ENCODE measurements at places on chromosomes 1 and 21.

DNA sequence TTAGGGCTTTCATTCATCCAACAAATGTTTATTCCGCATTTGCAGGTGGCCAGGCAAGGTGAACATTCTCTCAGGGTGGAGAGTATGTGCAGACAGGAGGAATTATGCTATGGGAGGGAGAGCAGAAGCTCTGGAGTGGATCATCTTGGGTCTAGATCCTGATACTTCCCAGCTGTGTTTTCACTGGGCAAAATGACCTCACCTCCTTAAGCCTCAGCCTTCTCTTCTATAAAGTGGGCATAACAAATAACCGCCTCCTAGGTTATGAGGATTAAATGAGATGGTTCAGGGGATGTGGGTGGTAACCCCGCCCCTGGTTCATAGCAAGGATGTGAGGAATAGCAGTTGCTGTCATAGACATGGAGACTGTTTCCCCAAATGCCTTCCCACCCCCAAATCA lies 1.7 kb upstream of the TMEM51 start:
- DNase-seq: no peak

DNA sequence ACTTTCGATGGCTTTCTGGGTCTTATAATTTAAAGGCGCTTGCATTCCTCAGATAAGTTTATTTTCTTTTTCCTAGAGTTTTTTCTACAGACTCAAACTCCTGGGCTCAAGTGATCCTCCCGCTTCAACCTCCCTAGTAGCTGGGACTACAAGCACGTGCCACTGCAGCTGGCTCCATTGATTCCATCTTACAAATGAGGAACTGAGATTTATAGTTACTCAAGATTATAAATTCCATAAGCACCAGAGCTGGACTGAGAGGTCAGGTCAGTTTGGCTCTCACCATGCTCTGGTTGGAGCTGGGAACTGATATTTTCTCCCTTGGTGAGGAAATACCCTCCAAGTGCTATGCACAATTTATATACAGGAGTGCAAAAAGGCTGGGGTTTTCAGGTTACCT lies 13.4 kb upstream of the PRPF38B start:
- DNase-seq: no peak

- no peak for DNase-seq
Observed at GRCh38 chr1:94339206-94339927, 78.8 kb upstream of the ABCD3 start.

GRCh38 chr1:21174654-21175323 lies 1.9 kb downstream of the EIF4G3 start:
- no peak for DNase-seq

GRCh38 chr1:102838016-102838415 lies 270.3 kb downstream of the COL11A1 start:
- DNase-seq: no peak

DNA sequence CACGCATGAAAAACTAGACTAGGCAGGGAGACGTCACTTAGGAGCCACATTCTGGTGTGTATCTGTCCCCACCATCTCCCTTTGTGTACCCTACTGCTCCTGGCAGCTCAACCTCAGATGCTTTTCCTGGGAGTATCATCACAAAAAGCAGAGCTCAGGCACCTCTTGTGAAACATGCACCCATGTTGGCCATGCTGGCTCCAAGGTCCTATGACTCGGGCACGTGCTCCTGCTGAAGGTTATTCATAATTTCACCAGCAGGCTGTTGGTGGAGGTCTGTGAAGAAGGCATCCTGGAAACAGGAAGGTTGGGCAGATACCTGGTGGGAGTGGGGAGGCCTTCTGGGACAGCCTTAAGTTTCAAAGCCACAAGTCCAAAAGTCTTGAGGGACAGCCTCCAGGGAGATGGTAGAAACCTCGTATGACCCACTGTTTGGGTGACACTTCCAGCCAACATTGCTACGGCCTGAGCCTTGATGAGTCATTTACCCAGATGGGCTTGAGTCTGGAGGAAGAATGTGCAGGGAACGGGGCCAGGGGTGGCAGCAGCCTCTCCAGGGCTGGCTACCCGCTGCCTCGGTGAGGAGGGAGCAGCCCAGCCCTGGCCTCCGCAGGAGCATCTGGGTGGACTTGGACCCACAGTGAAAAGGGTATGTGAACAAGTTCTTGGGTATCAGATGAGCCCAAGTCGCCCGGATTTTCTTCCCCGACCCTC lies 75.8 kb downstream of the PGBD5 start:
- no peak for DNase-seq

DNA sequence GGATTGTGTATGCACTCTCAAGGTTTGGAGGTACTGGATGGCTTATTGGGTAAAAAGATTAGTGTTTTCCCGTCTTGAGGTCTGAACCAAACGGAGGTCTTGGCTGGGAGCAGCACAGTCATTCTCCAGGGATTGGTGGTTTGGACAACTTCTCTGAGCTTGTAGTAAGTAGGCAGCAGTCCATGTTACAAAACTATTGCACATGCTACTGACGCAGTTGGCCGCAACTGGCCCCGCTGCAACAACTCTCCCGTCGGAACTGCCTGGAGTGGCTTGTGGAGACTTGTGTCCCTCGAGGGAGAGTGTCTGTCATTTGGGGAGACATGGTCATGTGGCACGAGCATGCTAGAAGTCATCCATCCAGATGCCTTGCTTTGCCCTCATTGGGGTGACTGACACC lies 276.0 kb downstream of the TM2D1 start:
- DNase-seq: no peak

- no peak for DNase-seq
Observed at GRCh38 chr1:53462769-53463501, 3.7 kb downstream of the DMRTB1 start.

DNA sequence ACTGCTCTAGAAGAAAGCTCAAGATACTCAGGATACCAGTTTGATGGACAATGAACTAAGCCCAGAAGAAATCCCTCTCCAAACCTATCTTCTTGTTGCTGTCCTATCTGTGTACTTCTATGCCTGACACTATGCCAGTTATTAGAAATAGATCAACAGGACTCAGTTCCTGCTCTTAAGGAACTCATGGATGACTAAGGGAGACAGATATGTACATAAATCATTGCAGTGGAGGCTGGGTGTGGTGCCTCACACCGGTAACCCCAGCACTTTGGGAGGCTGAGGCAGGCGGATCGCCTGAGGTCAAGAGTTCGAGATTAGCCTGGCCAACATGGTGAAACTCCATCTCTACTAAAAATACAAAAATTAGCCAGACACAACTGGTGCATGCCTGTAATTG lies 42.4 kb upstream of the AK4 start:
- no peak for DNase-seq

DNA sequence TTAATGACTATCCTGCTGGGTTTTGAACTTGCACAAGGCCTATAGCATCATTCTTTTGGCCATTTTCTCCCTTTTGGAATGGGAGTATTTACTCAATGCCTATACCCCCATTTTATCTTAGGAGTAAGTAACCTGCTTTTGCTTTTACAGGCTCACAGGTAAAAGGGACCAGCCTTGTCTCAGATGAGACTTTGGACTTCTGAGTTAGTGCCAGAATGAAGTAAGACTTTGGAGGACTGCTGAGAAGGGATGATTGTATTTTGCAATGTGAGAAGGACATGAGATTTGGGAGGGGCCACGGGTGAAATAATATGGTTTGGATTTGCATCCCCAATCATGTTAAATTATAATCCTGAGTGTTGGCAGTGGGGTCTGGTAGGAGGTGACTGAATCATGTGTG lies 212.7 kb downstream of the FAF1 start:
- DNase-seq: no peak

DNA sequence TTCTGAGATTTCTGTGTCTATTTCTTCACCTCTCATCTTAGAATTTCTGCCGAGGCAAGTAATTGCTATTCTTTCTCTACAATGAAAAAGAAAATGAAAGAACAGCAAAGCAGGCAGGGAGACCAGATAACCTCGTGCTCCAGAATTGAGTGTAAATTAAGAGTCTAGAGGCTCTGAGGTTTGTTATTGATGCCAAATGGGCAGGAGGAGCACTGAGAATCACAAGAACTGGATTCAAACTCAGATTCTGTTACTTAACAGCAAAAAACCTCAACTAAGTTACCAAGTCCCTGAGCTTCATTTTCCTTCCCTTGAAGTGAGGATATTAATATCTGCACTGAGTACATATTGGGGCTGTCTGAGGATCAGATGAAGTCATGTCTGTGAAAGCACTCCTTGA lies 5.5 kb upstream of the DDR2 start:
- no peak for DNase-seq

- DNase-seq: no peak
Observed at GRCh38 chr1:244163861-244164510, 112.9 kb downstream of the ZBTB18 start.

DNA sequence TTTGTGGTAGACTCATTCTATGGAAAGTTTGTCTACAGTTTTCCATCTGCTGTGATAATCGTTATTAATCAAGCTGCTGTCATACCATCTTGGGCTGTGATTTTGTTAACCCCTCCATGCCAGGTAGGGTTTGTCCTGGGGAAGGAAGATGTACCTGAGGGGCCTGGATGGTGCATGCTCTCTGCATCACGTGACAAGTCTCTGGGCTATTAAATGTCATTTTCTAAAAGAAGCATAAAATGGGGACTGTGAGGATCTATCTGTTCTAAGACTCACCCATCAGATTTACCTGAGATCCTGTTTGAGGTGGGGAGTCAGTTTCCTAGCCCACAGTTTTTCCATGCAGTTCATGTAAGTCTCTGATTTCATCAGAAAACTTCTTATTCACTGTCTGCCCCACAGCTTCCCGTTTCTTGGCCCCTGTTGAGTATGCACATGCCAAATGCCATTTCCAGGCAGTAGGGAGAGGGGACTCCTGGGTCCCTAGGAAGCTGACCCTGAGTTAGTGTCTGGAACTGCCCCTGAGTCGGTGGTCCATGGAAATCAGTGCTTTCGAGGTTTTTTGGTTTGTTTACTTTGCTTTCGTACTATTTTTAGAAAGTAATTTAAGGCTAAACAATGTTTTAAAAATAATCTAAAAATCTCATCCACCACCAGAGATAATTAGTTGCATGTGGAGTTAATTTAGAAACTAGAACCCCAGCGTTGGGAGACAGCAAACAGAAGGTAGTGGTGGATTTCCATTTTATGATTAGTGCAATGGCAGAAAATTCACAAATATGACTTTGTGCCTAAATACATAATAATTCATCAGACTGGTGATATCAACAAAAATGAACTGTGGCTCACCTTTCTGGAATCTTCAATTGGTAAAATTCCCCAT lies 46.7 kb downstream of the ZBTB18 start:
- DNase-seq: no peak

GRCh38 chr1:244212797-244213475 lies 161.9 kb downstream of the ZBTB18 start:
- DNase-seq: no peak

DNA sequence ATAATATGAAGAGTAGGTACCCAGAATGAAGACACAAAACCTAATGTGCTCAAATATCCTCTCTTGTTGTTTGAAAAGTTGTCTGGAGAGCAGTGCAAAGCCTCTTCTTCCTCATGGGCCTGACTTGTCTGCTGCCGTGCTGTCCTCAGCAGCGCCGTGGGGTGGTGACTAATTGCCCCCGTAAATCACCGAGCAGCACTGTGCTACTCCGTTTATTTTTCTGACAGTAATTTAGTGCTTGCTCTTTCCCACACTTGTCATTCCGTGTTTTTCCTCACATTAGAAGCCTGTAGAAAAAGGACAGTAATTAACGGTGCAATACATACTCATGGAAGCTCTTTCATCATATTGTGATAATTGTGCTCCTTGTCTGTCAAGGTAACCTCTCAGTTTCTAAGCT lies 114.8 kb upstream of the BARHL2 start:
- no peak for DNase-seq

DNA sequence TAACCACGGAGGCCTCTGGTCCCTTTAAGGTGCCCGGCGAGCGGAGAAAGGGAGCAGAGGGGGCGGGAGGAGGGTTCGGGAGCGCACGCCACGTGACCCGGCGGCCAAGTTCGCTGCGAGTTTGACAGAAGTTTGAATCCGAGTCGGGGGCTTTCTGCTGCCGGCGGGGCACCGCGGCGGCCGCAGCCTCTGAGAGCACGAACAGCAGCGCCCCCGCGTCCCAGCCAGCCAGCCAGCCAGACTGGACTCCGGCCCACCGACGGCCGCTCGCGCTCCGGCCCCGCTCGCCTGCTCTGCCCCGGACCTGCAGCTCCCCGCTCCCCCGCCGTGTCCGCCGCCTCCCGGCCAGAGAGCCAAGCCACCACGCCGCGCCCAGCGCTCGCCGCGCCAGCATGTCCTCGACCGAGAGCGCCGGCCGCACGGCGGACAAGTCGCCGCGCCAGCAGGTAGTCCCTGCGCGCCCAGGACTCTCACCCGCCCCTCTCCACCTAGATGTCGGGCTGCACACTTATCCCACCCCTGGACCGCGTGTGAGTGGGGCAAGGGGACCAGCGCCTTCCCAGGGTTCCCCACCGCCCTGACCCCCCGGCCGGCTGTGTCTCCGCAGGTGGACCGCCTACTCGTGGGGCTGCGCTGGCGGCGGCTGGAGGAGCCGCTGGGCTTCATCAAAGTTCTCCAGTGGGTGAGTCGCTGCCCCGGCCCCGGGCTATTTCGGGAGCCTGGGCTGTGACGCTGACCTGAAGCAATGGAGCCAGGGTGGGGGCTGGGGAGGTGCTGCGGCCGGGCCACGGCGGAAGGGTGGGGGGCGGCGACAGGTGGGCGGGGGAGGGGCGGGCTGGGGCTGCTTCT lies at the start of gene SYPL2:
SYPL2 (plus strand) TSS at position 95 of the 849 bp plus-strand sequence; CDS start at position 393, 298 bp downstream.
- DNase-seq: no peak

- no peak for DNase-seq
Observed at GRCh38 chr1:59308839-59309238, 11.9 kb downstream of the FGGY start.

DNA sequence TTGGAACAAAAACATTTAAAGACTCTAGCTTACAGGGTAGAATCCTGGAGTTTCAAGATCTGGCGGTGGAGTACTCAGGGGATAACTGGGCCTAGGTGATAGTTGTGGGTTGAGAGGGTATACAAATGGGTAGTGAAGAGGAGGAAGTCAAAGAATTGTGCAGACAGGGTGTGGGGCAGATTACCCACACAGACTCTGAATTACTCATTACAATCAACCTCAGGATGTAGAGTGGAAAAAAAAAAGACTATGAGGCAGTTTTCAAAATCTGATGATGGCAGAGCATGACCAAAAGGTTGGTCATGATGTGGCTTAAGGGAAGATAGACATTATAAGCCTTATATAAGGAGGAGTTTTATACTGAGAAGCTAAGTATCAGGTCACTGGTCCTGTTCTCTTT lies 44.1 kb upstream of the GLIS1 start:
- DNase-seq: no peak

- DNase-seq: no peak
Observed at GRCh38 chr1:100734676-100735075, 15.1 kb downstream of the VCAM1 start.

GRCh38 chr1:160428655-160429054 lies 28.3 kb downstream of the VANGL2 start:
- no peak for DNase-seq

DNA sequence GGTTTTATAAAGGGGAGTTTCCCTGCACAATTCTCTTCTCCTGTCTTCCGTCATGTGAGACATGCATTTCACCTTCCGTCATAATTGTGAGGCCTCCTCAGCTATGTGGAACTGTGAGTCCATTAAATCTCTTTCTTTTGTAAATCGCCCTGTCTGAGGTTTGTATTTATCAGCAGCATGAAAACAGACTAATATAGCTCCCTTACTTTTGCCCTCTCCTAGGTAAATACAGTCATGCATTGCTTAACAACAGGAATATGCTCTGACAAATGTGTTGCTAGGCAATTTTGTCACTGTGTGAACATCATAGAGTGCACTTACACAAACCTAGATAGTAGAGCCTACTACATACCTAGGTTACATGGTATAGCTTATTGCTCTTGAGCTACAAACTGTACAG lies 616.8 kb downstream of the RWDD3 start:
- no peak for DNase-seq

GRCh38 chr1:243414152-243414494 lies 158.3 kb downstream of the SDCCAG8 start:
- no peak for DNase-seq
